AML-193 (cell line): ENCODE measurements at places on chromosomes 5 and 9.
A peak's percentile ranks its signal among the peaks of the same experiment; 100 is the strongest.

- DNase-seq: no peak
Measured at GRCh38 chr5:10556893-10557746, 6.8 kb upstream of the ANKRD33B start.

DNA sequence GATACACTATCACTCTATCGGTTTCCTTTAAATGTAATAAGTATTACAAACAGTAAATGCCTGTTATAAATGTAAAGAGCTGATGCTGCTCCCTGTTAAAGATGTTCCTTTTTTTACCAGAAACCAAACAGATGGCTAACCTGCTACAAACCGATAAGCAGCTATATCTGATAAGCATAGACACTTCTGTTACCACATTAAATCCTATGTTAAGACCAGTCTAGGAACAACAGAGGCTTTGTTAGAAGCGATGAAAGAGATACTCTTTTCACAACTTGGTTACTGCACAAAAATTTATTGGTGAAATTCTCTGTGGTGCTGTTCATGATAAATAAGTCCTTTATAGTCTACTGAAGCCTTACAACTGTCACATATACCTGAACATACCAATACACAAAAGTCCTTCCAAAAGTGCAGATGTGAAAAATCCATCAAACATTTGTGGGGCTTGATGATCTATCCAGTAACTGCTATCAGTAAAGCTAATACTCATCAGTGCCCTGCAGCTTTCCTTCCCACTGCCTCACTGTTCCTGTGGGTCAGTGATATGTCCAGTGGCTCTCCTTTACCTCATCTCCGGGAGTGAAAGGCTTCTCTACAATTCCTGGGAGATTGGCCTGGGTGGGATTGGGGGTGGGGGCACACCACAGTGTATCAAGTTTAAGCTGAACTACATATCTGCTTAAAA lies 25.8 kb upstream of the PRXL2C start:
- no peak for DNase-seq

DNA sequence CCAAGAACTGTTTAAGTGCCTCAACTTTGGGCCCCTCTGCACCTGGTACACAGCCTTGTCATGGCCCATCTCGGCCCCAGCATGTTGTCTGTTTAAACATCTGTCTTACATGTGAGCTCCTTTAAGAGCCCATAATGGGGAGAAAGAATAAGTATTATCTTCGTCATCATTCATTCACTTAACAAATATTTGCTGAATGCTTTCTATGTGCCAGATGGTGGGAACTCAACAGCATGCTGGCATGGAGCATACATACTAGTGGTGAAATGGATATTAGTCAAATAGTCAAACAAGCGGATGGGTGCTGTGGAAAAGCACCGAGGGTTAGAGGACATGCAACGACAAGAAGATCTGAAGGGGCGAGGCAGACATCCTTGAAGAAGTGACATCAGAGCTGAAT lies 54.5 kb downstream of the GABBR2 start:
- no peak for DNase-seq

DNA sequence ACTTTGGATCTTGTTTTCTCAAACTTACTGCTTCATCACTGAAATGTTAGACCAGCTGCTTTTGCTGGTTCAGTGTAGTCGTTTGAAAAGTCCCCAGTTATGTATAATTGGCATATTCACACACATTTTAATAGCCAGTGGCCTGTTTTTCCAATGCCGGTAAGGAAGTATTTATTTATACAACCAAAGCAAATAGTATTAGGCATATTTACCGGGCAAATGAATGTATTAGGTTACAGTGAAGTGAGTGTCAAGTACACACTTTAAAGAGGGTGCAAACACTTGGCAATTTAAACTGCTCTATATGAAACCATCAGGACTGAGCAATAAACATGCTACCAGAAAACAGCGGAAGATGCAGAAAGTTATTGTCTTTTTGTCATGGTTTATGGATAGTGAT lies 242.9 kb downstream of the MCTP1 start:
- no peak for DNase-seq

GRCh38 chr9:27645161-27645840 lies 72.0 kb upstream of the C9orf72 start:
- DNase-seq: no peak

DNA sequence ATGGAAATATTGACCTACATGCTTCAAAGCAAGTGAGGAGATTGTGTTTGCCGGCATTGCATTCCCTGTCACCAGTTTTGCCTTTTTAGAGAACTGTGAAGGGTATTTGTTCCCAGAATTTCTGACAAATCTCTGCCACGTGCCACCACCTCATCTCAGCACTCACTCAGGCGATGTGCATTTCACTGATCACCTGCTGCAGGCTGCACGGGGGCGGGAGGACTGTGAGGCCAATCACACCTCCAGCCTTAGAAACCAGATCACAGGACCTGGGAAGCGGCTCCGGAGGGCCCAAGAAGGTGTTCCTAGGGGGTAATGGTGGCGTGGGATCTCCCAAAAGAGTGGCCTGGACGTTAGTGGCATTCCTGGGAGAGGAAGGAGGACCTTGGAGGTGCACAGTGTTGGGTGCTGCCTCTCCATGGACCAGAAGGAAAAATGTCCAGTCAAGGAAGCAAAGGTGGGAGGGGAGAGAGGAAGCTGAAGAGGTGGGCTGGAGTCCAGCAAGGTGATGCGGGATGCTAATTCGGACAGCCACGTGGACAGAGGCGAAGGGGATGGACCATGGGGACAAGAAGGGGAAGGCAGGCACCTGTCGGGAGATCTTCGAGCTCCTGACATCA lies 63.6 kb upstream of the OLFM1 start:
- no peak for DNase-seq

GRCh38 chr5:175873088-175873454 lies 1.7 kb downstream of the CPLX2 start:
- no peak for DNase-seq

GRCh38 chr9:121835587-121836365 lies 184.3 kb downstream of the DAB2IP start:
- no peak for DNase-seq

DNA sequence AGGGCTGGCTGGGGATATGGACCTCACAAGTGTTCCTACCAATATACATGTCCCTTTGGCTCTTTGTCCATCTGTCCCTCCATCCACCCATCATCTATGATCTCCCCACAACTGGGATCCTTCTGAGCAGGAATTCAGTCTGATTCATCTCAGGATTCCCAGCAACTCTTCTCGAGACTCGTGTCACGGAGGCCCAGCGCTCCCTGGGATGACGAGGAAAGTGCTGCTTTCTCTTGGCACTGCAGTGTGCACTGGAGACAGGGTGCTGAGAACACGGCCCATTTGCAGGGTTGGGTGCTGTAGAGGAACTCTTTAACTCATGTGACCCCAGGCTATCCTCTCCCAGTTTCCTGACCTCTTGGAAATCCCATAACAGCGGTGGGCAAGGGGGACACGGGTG lies 72.9 kb downstream of the ANGPTL2 start:
- DNase-seq: no peak

- no peak for DNase-seq
Measured at GRCh38 chr9:38380230-38380871, 12.2 kb upstream of the ALDH1B1 start.

GRCh38 chr9:89985068-89985467 lies 380.3 kb downstream of the GADD45G start:
- DNase-seq: no peak

- no peak for DNase-seq
Measured at GRCh38 chr5:94709277-94709676, 90.8 kb downstream of the SLF1 start.

GRCh38 chr9:137241490-137242268 lies 592 bp downstream of the TUBB4B start:
- DNase-seq: peak; percentile 7

- no peak for DNase-seq
Measured at GRCh38 chr5:84215521-84215920, 169.2 kb downstream of the EDIL3 start.

GRCh38 chr5:149826574-149826973 lies 96.5 kb downstream of the PPARGC1B start:
- no peak for DNase-seq

GRCh38 chr5:115579747-115580173 lies 22.5 kb downstream of the TICAM2 start:
- DNase-seq: no peak

DNA sequence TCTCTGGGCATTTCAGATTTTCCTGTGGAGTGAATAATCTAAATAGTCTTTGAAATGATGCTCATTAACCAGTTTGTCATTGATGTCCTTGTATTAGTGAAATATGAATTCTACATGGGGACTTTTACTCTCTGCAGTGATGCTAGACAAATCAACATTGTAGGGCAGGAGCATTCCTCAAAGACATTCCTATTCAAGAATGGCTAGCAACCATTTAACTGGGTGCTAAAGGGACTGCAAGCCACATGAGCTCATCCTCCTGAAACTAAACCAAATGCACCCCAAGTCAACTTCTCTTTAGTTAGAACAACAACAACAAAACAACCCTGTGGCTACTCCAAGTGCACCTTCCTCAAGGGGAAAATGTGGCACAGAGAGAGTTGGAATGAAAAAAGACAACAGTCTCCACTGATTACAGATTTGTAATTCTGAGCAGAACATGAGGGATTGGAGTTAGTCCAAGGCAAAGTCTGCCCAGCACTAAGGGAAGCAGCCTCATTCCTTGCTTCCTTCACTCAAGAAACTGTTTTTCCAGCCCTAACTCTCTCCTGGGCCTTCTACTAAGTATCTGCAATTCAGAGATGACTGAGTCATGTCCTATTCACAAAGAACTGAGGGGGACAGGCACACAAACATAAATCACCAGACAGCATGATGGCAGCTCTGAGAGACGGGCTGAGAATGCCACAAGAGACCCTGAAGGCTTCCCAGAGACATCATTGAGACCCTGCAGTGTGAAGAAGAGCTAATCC lies 82.0 kb upstream of the WWC1 start:
- DNase-seq: no peak

DNA sequence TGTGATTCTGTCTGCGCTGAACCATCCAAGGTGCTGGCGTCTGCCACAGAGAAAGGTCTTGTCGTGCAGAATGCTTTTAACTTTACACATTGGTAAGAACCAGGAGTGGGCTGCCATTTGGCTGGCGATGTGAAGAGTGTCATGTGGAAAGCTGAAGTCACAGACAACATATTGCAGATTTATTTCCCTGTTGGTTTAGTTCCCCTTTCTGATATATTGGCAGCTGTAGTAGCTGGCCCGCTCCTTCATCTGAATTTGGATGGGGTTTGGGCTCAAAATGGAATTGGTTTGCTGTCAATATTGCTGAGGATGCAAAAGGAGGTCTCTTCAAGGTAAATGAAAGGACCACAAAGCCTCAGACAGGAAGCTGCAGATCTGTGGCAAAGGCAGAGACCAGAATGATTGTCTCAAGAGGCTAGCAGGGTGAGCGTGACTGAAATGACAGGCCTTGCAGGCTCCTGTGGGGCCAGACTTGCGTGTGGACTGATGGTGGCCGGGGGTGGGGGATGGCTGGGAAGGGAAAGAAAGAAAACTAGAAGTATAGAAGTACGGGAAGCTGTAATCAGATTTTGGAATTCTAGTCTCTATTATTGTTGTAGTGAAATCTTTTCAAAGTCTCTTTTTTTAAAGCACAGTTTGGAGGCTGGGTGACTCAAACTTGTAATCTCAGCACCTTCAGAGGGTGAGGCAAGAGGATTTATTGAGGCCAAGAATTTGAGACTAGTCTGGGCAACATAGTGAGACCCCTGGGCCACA lies 25.1 kb upstream of the CD180 start:
- no peak for DNase-seq

- DNase-seq: no peak
Measured at GRCh38 chr9:126154869-126155268, 171.8 kb upstream of the MVB12B start.

GRCh38 chr9:130321539-130321938 lies 56.0 kb downstream of the HMCN2 start:
- DNase-seq: no peak

- DNase-seq: peak; percentile 24
Measured at GRCh38 chr5:29005386-29005785, 1967.0 kb upstream of the CDH9 start.

DNA sequence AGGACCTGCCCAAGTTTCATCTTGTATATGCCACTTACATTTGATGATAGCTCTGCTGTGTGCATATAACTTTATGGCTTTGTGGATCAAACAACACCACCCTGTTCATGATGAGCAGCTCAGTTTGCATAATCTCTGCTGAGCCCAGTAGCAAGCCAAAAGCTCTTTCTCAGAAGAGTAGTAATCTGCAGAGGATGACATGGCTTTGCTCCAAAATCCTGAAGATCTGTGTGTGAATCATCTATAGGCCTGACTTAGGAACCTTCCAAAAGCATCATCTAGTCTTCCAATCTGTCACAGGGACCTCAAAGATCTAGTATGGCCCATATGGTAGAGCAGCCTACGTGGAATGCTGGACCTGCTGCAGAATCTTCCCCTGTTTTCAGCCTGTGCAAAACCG lies 394.6 kb downstream of the PSAT1 start:
- no peak for DNase-seq

GRCh38 chr9:34777666-34778065 lies 67.7 kb upstream of the CCL21 start:
- DNase-seq: peak; percentile 85

DNA sequence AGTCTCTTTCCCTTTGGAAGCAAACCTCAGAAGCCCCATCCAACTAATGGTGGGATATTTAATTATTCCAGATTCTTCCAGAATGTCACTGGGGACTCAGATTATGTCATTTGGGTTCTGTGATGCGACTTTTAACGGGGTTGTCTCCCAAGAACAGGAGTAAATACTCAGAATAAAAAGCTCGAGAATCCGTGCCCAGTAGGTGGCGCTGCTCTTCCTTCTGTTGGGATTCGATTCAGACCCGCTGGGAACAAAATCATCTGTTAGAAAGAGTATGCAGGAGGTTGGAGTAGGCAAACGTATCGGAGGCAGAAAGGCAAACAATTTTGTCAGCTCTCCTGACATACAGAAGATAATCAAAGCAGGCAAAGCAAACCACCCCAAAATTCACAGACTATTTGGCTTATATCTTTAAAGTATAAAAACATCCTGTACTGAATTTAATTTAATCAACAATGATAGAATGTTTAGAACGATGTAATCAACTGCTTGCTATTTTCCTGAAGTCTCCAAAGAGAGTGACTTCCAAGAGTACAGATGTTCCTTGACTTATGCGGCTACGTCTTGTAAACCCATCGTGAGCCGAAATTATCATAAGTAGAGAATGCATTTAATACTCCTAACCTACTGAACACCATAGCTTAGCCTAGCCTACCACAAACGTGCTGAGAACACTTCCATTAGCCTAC lies 169.8 kb upstream of the RAI14 start:
- DNase-seq: peak; percentile 52

DNA sequence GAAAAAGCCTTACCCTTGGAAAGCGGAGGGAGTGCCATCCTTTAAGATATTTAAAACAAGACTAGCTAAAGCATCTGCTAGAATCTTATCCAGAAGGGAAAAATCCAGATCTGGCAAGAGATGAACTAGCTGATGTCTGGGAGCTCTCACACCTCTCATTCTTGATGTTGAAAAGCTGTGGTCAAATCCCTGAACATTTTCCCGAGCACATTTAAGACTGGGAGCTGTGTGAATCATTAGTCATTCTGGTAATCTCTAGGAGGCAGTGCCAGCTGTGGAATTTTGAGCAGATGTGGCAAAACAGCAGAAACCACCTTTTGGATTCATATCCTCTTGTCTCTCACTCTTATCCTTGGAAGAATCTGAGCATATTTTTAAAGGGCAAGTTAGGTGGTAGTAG lies 218.0 kb downstream of the MAN2A1 start:
- no peak for DNase-seq

GRCh38 chr9:129283705-129284606 lies 105.9 kb upstream of the IER5L start:
- no peak for DNase-seq
